ENCODE measurements at places on chromosomes 4 and X.
A peak's percentile ranks its signal among the peaks of the same experiment; 100 is the strongest.

DNA sequence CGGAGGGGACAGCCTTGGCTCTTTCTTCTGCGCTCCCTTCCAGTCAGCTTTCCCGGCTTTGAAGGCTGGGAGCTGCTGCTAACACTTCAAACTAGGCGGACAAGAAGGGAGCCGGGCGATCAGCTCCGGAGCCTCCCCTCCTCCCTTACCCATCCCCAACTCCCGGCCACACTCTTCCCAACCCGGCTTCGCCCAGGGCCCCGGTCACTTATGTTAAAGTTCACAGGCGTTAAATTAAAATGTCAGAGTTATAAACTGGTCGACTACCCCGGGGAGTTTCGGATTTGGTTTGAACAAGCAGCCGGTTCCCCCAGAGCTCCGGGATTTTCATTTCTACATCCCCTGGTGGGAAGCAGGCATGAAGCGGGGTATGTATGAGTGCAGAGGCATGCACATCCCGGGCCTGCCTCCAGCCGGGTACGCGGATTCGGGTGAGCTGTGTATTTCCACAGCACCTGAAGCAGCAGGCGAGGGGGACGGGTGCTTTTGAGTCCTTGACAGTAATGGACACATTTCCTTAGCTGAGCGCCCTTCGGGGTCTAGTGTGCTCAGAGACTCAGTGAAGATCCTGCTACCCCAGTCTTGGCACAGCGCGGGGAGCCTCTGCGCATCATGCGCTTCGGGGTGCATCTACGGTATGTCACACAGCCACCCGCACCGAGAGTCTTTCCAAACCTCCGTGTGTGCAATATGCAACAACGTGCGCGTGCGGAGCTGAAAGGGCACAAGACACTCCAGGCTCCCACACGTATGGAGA, 880 bp downstream of the UNC5C start:
- peak; percentile 20 for DNase-seq

DNA sequence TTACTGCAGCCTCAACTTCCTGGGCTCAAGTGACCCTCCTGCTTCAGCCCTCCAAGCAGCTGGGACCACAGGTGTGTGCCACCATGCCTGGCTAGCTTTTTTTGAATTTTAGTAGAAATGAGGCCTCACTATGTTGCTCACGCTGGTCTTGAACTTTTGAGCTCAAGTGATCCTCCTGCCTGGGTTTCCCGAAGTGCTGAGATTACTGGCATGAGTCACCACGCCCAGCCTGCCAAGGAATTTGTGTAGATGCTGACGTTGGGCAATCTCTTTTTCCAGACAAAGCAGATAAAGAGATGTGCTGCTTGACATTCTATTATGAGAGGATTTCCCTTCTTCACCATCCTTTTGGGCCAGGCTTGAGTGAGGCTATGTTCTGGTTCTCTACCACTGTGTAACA, 254.5 kb upstream of the RPS6KA3 start:
- DNase-seq = peak; percentile 53

DNA sequence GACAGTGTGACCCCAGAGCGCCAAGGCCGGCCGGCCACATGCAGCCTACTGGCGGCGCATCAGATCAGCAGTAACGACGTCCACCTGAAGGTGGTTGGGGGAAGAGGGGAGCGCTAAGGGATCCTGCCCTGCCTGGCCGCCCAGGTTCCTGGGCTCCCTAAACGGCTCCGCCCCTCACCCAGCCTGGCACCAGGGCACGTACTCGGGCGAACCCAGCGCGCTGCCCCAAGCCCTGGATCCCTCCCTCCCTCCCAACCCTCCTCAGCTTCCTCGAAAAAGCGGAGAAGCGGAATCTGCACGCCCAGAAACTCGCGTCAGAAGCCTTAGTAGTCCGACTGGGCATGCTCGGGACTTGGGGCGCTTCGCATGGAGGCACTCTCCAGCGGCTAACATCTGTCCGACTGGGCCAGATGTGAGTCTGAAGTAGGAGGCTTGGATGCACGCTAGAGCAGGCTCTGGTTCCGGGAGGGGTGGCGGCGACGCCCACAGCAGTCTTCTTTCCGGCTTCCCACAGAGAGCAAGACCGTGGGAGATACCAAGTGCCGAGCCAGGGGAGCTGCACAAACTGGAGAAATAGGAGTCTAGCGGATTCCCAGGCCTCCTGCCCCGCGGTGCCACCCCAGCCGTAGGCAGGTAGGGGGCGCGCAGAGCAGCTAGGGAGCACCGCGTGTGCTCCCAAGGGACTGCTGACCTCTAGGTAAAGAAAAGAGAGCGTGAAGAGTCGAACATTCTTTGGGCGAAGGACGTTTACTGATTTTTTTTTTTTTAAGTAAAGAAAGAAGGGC, 114.3 kb upstream of the TEX13C start:
- peak; percentile 90 for DNase-seq

- DNase-seq = no peak
Measured at GRCh38 chr4:76630741-76631140, 195.7 kb downstream of the SHROOM3 start.

DNA sequence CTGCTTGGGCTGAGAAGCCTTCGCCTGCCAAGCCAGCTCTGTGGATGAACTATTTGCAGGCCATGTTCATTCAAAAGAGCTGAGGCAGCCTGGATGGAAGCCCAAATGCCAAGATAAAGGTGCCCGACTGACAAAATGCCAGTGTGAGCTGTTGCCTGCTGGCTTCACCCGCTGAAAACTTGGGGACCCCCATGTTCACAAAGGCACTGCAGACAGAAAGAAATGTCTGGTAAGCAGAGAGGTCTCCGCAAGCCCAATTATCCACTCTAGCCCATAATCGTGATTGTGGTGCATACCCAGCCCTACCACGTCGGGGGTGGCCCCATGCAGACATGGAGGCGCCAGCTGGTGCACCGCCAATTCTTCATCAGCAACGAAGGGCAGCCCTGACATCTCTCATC, 13.0 kb upstream of the SMIM20 start:
- DNase-seq = no peak

DNA sequence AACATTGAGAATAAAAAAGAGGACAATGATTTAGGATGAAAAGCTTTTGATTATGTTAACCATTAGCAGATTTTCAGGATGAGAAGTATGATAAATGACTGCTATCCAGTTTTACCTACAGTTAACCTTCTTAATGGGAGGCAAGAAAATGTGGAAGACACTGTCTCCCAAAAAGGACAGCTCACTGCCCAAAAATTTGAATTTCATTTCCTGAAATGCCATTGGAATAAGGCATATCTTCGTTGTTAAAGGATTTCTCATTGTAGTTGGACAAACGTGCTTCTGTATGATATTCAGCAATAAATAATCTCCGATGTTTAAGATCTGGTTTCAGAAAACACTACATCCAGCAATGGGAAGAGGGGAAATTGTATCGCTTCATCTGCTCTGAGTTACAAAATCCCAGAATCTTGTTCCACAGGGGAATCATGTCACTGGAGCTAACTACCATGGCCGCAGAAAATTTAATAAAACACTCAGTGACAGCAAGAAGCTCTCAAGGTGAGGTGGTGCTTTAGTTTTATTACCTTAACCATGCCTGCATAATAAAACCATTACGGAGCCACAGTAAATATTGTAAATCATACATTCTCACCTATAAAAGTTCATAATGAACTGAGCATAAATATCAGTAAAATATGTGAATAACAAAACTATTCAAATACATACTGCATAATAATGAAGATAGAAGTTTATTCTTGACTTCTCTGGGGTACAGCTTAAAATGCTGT, 552.3 kb downstream of the PCDH7 start:
- DNase-seq = no peak

DNA sequence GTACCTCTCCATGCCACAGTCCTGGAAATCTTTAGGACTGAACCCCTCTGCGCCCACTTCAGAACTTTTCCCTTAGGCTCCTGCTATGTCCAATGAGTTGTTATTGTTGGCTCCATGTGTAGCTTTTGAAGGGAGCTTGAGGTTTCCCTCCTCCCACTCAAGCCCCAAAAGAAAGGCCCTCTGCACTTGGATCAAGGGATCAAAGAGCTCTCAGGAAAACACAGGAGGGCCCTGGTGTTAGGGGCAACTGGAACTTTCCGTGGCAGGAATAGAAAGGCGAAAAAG, 135.0 kb downstream of the RASL11B start:
- DNase-seq = no peak

DNA sequence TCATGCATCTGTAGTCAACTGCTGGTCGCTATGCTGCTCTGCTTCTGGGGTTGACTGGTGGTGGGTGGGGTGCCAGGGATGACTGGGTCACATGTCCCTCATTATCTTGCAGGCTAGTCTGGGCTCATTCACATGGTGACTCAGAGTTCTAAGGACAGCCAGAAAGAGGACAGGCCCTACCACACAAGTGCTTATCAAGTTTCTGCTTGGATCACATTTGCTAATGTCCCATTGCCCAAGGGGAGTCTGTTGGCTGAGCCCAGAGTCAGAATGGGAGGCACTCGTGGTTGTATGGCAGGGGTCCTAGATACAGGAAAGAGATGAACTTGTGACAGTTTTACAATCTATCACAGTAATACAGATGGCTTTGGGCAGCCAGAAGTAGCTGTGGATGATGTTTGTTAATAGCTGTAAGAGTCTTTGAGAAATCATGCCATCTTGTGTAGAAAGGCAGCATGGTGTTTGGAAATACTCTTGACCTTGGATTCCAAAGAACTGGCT, 221.3 kb downstream of the GPAT3 start:
- peak; percentile 43 for DNase-seq

GRCh38 chrX:46913667-46914066, 1.4 kb downstream of the JADE3 start:
- peak; percentile 13 for DNase-seq

GRCh38 chr4:95045429-95045828, 287.7 kb downstream of the BMPR1B start:
- DNase-seq = no peak

DNA sequence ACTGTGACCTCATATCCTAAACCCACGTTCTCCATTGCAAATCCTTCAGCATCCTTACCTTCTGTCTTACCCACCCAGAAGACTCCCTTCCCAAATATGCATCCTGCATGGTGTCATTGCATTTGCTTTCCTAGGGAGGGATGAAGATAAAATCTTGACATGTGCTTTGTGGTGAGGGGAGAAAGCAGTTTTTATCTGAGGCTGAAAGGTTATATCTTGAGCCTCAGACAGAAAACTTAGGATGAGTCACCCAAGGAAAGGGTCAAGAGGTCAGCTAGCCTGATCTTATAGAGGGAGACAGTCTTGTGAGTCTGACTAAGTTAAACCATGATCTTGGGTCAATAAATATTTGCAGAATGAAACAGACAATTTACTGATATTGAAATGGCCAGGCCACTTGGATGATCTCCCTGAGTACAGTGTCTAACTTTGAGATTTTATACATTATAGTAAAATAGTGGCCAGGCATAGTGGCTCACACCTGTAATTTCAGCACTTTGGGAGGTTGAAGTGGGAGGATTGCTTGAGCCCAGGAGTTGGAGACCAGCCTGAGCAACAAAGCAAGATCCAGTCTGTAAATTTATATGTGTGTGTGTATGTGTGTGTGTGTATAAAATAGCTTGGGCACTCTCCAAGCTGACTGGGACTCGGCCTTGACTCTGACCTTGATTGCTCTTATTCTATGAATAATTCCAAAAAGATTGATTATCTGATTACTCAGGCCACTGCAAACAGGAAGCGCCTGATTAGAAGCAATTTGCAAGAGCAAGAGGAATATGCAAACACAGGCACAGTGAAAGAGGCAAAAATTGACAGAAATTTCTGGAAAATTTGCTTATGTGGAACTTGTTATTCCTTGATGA, 15.4 kb upstream of the FAM9C start:
- DNase-seq = peak; percentile 66

- peak; percentile 76 for DNase-seq
Measured at GRCh38 chrX:65587616-65588526, 53.3 kb upstream of the LAS1L start.

DNA sequence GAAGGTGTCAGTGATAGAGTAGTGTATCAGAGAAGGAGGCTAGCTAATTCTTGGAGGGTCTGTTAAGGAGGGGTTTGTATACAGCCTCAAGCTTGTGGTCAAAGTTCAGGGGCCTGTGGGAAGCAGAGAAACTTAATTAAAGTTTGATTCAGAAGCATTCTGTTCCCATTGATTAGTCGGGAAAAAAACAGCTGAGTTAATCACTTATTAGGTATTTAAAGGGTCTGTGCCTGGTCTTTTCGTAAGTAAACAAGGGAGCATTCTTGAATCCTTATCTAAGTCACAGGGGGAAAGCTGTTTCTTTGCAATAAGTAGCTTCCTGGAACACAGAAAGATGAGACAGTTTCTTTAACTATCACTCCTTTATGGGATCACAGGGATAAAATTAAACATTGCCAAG, 492.1 kb downstream of the PCDH10 start:
- no peak for DNase-seq

GRCh38 chr4:184423003-184423686, 51.2 kb downstream of the IRF2 start:
- no peak for DNase-seq

- peak; percentile 20 for DNase-seq
Measured at GRCh38 chr4:156578713-156579112, 392.9 kb downstream of the PDGFC start.

DNA sequence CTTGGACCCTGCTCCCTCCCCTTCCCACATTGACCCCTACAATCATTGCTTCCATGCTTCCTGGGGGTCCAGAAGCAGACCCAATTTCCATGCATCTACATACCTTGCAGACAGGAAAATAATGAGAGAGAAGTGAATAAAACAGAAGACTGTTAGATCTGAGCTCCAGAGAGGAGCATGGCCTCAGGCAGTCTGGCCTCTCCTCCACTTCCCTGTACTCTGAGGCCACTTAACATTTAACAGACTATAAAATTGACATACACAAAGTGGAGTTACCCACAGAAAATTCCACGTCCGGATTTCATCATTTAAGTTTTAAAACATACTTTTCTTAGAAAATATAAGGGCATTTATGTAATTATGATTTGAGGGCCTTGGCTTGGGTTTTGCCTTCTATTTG, 2.1 kb upstream of the PRSS12 start:
- DNase-seq = no peak

- peak; percentile 62 for DNase-seq
Measured at GRCh38 chr4:39259571-39260330, 77.4 kb downstream of the WDR19 start.

DNA sequence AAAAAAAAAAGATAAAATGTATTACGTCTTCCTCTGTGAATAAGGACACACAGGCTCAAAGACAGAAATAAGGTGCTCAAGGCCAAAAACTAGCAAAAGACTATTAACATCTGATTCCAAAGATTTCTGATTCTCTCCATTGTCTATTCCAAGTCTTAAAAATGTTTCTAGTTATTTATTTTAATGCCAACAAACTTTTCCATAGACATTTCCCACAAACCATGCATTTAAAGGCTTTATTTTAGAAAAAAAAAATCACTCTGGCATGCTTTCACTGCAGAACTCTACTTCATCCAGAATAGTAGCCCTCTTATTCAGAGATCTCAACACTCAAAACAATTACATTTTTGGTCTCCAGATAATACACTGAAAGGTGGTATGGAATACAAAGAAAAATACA, 545.0 kb upstream of the TENM3 start:
- DNase-seq = no peak

DNA sequence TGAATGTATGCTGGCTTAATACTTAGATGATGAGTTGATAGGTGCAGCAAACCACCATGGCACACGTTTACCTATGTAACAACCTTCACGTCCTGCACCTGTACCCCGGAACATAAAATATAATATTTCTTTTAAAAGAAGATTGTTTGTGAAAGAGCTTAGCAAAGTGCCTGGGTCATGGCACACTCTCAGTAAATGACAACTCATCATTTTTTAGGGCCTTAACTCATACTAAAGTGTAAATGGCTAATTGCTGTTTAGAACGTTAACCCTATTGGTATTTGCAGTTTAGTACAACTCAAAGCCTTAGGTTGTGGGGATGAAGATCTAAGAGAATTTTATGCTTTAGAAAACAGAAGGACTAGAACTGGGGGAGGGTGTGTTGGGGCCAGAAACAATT, 67.7 kb downstream of the SEL1L3 start:
- no peak for DNase-seq

All from kidney tubule cell (primary cell).